ENCODE measurements at places on chromosomes 1 and 21. TPM values are rescaled to one million over a fixed set of nuclear protein-coding genes. Genes with fewer than 3 reads are reported as not detected.

- no peak for DNase-seq
- no peaks in the 10 kb centered on the region for H3K27me3 ChIP-seq
- 0 out of 2 replicates have a peak, but pooled peaks cover 5% of the 10 kb centered on the region for H3K4me1 ChIP-seq
- H3K27ac ChIP-seq: no peak overlapping the region
- H3K36me3 ChIP-seq: peaks cover 99% of the 10 kb centered on the region
Measured at GRCh38 chr1:92839442-92839841, 7.6 kb downstream of the RPL5 start.

Gene INKA2
- 3.4 TPM for total RNA-seq

Gene POU3F1
- total RNA-seq: not detected

- H3K4me1 ChIP-seq: peaks cover 36% of the 10 kb centered on the region
- no peaks in the 10 kb centered on the region for H3K27me3 ChIP-seq
Measured at GRCh38 chr1:183871601-183872000, 66.7 kb downstream of the RGL1 start.

- no peaks in the 10 kb centered on the region for H3K4me1 ChIP-seq
- no peak overlapping the region for H3K4me3 ChIP-seq
- H3K27ac ChIP-seq: no peak overlapping the region
- no peak for DNase-seq
- H3K36me3 ChIP-seq: no peaks in the 10 kb centered on the region
Measured at GRCh38 chr1:88454781-88455180, 229.3 kb upstream of the PKN2 start.

Gene ANGPTL7
- not detected for total RNA-seq
